LNCaP clone FGC (cell line): ENCODE measurements at places on chromosomes 12 and 14.

- DNase-seq: no peak
These were observed 3.4 kb upstream of the FBXO34 start for GRCh38 chr14:55267820-55268219.

GRCh38 chr12:61369241-61369910 lies 890.8 kb upstream of the USP15 start:
- no peak for DNase-seq

DNA sequence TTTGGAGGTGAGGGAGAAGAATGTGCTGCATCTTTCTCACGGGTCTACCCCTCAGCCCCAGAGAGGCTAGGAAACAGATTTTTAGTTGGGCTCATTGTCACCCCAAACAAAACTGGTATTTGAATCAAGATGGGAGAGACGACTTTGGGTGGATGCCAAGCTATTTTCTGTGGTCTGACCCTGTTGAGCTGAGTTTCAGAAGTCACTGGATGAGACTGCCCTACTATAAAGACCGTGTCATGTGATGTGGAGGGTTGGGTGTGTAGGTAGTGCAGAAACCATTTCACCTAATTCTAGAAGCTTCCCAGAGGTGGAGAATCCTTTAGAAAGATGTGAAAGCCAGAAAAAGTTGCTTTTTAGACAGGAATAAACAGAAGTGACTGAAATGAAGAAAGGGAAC lies 60.2 kb downstream of the IFT43 start:
- DNase-seq: no peak

GRCh38 chr14:103294091-103294490 lies 39.9 kb upstream of the EIF5 start:
- no peak for DNase-seq

GRCh38 chr12:104496336-104496735 lies 39.6 kb downstream of the CHST11 start:
- no peak for DNase-seq

GRCh38 chr12:45076417-45077026 lies 25.6 kb upstream of the DBX2 start:
- DNase-seq: no peak

GRCh38 chr12:45257185-45257930 lies 41.5 kb downstream of the ANO6 start:
- no peak for DNase-seq

DNA sequence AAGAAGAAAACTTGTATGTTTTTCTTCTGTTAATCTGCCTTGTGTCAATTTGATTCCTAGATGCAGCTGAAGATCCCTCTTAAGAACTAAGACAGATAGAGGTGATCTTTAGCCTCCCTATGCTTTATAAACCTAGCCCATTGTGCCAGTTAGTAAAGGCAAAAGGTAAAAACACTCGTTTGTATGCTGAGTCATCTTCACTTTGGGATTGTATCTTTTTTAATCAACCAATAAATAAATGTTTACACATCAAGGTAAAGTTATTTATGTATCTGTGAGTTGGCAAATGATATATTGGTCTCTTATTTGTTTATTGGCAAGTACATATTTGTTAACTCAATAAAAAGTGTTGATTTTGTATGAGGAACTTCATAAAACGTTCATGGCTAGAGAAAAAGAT lies 165.9 kb upstream of the AMIGO2 start:
- peak; percentile 89 for DNase-seq

GRCh38 chr12:107440606-107441005 lies 245.0 kb upstream of the PWP1 start:
- no peak for DNase-seq

- DNase-seq: no peak
These were observed 35.2 kb downstream of the CDC42BPB start for GRCh38 chr14:103022002-103022684.

DNA sequence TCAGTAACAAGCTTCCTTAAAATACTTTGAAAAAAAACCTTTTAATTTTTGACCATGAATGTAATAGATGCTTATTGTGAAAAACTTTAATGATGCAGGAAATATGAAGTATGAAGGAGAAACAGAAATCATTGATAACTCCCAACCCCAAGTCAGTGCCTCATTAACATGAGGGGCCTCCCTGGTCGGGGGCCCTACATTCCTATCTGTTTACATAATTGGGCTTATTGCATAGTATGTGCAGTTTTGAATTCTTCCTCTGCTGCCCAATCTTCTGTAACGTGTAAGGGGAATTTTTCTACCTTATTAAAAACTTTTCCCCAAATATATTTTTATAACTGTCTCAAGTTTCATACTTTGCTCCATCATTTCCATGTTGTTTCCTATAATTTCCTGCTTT lies 63.0 kb downstream of the SLC25A47 start:
- no peak for DNase-seq

- DNase-seq: peak; percentile 68
These were observed 182.9 kb upstream of the FAR2 start for GRCh38 chr12:28966046-28966780.
